ENCODE measurements at places on chromosomes 5 and 9.
A peak's percentile ranks its signal among the peaks of the same experiment; 100 is the strongest.

GRCh38 chr9:129270205-129270604 is 92.1 kb upstream of the IER5L start:
- no peak for DNase-seq

DNA sequence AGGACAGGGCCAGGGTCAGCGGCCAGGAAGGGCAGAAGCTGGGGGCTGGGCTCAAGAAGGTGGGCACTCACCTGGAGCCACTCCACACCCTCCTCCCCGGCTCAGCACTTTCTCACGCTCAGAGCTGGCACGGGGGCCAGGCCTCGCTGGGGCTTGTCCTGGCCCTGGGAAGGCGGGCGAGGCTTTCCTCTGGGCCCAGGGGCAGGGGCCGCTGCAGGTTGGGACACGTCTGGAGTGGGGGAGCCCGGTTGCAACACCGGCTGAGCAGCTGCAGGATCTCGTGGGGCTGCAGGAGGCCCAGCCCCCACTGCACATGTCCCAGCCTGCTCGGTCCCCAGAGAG is 38.9 kb upstream of the EGFL7 start:
- no peak for DNase-seq

DNA sequence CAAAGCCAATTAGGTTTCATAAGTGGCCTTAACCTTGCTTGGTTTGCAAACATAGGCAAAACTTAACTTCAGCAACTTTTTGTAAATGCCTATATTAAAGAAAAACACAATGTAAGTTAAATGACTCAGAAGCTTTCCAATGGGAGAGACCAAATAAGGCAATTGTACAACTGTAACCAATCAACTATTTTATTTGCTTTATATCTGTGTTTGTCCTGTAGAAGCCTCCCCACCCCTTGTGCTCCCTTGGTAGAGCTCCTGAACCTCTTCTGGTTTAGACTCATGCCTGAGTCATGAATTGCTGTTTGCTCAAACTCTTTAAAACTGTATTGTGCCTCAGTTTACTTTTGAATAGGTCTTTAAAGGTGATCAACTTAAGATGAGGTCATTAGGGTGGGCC is 3.0 kb upstream of the C1QTNF3 start:
- DNase-seq: no peak

DNA sequence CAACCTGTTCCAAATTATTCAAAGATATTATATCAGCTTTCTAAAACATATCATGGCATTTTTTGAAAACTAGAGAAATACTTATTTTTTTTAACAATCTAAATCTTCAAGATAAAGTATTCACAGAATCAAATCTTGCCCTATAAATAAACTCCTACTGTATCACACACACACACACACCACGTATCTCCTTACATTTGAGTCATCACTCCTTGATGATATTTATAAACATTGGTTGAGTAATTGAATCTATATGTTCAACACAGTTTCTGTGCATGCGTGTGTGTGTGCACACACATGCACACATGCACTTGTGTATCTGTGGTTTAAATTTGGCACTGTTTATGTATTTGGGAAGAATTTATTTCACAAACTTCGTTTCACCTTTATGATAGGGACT is 1716.4 kb downstream of the EFNA5 start:
- no peak for DNase-seq

DNA sequence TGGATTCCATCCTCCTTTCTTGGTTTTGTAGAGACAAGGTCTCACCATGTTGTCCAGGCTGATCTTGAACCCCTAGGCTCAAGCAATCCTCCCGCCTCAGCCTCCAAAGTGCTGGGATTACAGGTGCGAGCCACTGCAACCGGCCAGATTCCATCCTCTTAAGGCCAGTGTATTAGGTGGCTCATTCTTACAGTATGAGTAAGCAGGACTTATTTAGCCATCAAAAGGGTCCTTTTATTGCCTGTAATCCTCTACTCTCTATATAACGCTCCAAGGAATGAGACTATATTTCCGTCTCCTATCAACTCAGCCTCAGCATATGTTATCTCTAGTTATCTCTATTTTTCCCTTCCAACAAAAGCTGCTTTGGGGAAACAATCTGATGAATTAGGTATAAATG is 3.0 kb upstream of the ERBIN start:
- DNase-seq: no peak

DNA sequence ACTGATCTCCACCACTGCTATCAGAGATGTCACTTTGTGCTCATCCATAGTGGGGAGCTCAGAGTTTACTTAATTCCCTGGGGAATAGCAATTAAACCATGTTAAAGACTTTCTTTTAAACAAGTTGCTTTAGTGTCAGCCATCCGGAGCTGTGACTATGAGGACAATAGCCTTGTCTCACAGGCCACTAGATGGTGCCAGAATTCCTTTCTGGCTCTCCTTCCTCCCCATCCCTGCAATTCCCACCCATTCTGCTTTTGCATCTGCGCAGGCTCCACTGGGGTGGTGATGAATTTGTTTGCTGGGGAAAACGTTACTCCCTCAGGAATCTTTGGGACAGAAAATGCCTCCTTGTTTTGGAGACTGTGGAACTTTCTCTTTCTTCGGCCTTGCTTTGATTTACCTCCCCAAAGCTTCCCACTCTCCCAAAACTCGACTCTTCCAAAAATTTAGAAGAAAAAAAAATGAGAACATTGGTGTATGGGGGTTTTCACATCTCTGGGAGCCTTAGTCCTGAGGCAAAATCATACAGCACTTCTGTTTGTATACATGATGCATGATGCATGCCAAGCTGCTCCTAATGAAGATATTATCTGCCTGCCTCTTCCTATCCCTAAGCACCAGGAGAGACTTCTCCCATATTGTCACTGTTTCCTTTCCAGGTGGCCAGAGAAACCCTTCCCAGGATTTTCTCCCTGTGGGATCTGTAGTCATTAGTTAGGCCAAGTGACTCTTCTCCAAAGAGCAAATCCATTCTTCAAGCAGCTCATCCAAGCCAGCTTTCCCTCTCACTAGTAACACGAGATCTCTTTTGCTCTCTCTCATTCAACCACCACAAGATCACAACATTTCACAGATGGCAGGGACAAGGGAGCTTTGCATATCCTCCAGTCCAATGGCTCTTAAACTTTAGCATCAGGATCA is 466.1 kb downstream of the TLR4 start:
- peak; percentile 74 for DNase-seq

GRCh38 chr9:120702075-120702474 is 12.2 kb downstream of the MEGF9 start:
- no peak for DNase-seq

DNA sequence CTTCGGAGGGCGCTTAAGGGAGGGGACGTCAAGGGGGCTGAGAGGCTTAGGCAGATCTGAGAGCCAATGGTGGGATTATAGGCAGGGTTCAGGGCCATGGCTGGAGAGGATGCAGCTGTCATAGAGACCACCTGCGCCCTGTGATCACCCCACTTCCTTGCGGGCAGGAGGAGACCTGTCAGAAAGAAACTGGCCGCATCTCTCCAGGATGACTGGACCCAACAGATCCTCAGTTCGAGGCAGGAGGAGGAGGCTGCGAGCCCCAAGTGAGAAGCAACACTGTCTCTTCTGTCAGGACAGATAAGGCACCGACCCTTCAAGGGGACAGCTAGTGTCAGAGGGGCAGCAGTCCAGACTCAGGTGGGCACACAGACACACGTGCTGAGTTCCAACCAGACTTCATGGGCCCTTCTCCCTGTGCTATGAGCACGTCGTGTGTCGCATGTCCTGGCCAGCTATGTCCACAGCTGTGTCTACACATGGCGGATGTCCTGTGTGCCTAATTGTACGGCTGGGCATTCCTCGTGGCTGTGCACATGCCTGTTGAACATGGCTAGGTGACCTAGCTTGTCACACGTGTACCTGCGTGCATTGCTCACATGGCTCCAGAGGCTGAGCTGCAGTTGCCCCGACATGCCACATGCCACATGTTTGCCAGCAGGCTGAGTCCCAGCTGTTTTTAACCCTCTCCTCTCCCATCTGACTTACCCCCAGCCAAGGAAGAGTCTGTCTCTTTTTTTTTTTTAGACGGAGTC is 583 bp upstream of the AQP3 start:
- DNase-seq: no peak

DNA sequence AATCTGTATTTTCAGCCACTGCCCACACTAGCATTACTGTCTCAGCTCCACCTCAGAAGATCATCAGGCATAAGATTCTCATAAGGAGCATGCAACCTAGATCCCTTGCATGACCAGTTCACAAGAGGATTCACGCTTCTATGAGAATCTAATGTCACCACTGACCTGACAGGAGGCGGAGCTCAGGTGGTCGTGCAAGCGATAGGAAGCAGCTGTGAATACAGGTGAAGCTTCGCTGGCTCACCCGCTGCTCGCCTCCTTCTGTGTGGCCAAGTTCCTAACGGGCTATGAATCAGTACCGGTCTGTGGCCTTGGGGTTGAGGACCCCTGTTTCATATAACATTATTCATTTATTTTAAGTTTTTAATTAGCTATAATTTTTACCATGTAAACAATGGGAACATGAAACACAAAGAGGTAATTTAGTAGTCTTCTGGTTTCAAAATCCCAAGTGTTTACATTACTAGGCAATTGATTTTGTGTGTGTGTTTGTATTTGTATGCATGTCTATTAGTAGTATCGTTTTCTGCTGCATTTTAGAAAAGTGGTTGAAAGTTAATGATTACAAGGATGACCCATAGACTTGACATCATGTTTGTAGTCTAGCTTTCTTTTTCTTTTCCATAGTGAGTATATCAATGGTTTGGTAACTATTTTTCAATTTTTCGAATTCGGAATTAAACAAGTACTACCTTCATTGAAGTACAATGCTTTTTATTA is 159.4 kb downstream of the TENT4A start:
- no peak for DNase-seq

DNA sequence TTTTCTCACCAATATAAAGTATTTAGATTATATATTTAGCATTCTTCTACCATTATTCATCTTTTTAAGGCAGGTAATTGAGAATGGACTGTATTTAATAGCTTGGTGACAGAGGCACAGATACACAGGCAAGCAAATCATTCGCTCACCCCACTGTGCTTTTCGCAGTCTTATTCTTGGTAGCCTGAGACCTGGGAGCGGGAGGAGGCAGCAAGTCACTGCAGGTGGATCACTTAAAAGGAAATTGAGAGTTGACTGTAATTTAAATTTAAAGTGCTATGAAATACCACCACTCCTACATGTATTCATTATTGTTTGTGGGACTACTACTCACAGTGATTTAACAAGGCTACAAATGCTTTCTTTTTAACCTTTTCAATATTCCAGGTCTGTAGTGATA is 9.7 kb downstream of the RICTOR start:
- DNase-seq: no peak

DNA sequence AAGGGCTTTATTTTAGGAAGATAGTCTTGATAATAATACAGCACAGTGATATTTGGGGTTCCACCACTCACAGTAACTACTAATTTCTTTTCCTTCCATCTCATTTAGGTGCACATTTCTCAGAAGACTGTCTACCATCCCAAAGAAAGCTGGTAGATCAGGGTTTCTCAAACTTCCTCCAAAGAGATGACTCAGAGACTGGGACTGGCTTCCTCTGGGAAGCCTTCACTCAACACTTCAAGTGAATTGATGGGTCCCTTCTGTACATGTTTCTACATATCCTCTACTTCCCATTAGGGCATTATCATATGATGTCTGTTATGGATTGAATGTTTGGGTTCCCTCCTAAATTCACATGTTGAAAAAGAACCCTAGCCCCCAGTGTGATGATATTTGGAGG is 138.5 kb downstream of the SPOCK1 start:
- DNase-seq: no peak

DNA sequence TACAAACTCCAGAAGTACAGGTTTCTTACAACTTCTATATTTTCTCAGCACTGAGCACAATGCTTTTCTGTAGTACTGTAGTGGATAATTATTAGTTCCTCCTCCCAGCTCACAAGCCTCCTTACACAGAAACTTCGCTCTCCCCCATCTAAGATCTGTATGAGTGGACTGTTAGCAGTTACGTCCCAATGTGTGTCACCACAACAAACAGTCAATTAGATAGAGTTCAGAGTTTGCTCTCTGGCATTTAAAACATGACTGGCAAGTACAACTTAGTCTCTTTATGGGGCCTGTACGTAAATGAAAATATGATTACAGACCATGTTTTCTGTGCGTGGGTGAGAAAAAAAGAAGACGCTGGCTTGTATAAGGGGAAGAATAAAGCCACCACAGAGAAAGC is 631.4 kb upstream of the DMAC1 start:
- DNase-seq: no peak

GRCh38 chr5:86644843-86645242 is 27.1 kb downstream of the COX7C start:
- no peak for DNase-seq

- no peak for DNase-seq
Measured at GRCh38 chr9:111805830-111806241, 11.1 kb upstream of the SHOC1 start.

DNA sequence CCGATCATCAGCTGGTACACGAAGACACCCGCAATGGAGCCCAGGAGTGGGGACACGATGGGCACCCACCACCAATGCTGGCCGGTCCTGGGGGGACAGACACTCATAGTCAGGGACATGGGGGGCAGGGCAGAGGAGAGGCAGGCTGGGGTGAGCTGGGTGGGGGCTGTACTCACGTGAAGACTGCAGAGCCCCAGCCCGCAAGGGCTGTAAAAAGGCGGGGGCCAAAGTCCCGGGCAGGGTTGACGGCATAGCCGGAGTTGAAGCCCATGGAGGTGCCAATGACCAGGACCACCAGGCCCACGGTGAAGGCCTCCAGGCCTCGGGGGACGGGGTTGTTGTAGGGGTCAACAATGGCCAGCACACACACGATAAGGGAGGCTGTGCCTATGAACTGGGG is 5.3 kb downstream of the AQP3 start:
- DNase-seq: no peak

DNA sequence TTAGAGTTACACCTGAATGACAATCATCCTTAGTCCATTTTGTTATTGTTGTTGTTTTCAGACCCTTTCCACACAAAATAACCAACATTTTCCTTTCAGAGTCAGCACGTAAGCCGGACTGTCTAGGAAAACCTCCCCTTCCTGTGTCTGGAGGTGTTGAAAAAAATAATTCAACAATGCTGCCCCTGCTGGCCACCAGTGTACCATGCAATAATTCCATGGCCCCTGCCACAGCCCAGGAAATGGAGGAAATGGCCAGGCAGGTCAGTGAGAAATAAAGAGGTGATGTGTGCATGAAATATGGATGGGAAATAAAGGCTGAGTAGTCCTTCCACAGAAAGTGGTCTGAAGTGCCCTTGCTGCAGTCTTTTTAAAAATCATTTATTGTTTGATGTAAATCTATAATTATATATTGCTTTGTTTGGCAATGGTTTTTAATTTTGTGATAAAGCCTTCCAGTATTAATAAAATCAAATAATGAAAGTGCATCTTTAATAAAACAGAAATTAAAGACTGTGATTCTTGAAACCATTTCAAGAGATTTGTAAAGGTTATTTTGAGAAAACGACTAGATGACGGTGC is 152.8 kb upstream of the PAPPA start:
- no peak for DNase-seq

- DNase-seq: no peak
Measured at GRCh38 chr5:40490464-40491111, 189.1 kb upstream of the PTGER4 start.

GRCh38 chr9:125521462-125522327 is 185.3 kb downstream of the MAPKAP1 start:
- DNase-seq: no peak

GRCh38 chr9:87681271-87682061 is 44.5 kb upstream of the CTSL start:
- DNase-seq: no peak
